CD4-positive, alpha-beta T cell treated with Interleukin-17A for 4 hours (primary cell): ENCODE measurements at places on chromosomes 16 and 17.

DNA sequence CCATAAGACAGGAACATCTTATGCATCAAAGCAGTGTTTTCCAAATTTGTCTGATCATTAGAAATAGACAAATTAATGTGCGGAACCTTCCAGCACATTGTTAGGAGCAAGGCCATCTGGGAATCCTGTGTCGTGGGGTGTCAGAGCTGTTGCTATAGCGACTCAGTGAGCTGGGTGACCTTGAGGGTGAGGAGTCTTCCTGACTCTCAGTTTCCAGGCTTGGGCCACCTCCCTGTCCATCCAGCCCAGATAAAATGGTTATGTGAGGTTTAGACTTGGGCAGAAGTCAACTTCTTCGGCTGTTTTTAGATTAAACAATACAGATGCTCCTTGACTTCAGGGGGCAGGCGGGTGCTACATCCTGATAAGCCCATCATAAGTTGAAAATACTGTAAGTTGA, 20.6 kb downstream of the MT1X start:
- DNase-seq, result no peak

DNA sequence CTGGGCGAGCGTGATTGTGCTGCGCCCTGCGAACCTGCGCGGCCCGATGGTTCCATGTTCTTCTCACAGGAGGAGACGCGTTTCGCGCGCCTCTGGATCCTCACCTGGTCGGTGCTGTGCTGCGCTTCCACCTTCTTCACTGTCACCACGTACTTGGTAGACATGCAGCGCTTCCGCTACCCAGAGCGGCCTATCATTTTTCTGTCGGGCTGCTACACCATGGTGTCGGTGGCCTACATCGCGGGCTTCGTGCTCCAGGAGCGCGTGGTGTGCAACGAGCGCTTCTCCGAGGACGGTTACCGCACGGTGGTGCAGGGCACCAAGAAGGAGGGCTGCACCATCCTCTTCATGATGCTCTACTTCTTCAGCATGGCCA, 1.0 kb downstream of the FZD2 start:
- no peak for DNase-seq

DNA sequence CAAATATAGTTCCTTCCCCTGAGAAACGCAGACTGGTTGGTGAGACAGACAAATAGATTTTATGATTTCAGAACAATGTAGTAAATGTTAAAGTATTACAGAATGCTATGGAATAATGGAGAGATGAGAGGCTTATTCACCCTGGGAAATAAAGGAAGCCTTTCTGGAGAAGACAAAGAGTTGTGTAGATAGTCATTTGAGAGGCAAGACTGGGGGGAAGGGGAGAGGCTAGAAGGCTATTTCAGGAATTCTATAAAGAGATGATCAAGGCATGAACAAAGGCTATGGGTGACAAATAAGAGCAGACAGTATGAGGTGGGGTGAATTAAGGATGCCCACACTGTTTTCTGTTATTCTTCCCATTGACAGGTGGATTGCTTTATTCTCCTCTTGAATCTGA, 211.4 kb downstream of the GRIN2A start:
- no peak for DNase-seq

GRCh38 chr16:28053461-28053860, 10.1 kb downstream of the GSG1L start:
- DNase-seq, result no peak

GRCh38 chr17:50145532-50146229, 4.8 kb downstream of the PPP1R9B start:
- DNase-seq, result no peak

GRCh38 chr16:59108374-59108773, 374.3 kb upstream of the GOT2 start:
- DNase-seq, result no peak

GRCh38 chr17:4735876-4736651, 3.6 kb upstream of the ZMYND15 start:
- DNase-seq, result no peak

GRCh38 chr17:8847891-8848290, 19.6 kb downstream of the PIK3R6 start:
- DNase-seq, result no peak

DNA sequence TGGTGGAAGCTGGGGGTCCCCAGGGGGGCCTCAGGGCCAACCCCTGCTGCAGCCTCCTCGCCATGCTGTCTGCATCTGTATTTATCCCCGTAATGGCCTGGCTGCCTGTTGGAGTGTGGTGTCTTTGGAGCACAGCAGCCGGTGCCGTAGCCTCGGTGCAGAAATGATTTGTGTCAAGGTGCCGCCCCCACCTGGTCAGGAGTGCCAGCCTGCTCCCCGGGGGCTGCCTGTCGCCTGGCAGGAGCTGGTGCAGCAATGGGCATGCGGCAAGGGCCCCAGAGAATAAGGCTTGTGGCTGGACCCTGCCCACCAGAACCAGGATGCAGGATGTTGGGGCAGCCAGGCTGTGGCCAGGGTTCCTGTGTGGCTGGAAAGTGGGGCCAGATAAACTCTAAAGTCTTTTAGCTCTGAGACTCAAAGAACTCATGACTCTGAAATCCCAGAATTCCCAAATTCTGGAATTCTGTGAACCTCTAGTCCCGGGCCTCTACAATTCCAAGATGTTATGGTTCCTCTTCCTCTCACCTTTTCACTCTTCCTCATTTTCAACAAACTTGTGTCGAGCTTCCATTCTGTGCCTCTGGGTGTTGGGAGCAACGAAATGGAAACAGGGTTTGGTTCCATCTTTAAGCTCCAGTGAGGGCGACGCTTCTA, 5.9 kb downstream of the CPNE2 start:
- no peak for DNase-seq

DNA sequence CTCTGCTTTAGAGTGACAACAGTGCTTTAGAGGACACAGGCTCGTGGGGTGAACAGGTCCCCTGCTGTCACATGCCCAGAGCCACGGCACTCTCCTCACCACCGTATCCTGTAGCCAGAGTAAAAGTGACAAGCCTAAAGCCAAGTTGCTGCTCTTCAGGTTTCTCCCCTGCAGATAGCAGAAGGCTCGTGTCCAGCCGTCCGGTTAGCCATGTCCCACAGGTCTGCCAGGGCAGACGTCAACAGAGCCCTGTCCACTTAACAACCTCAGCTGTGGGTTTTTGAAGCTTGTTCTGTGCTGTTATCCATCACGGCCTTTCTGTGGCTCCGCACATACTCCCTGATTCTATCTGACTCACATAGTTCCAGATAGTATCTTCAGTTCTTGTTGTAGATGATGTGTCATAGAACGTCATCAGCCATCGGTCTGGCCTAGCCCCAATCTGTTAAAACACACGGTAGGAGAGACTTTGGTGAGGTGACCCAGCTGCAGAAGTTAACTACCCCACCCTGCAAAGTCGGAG, 100.7 kb downstream of the SOCS1 start:
- DNase-seq, result no peak

GRCh38 chr17:39676198-39676819, 8.1 kb downstream of the PNMT start:
- peak; percentile 62 for DNase-seq

GRCh38 chr17:5866978-5867377, 203.2 kb upstream of the WSCD1 start:
- DNase-seq, result no peak

- DNase-seq, result no peak
These were observed 36.5 kb downstream of the TBCD start for GRCh38 chr17:82788206-82789001.

GRCh38 chr17:50051082-50051576, 4.8 kb upstream of the ITGA3 start:
- peak; percentile 70 for DNase-seq

- no peak for DNase-seq
These were observed 65.6 kb downstream of the TOM1L2 start for GRCh38 chr17:17906418-17907215.

GRCh38 chr16:53018834-53019416, 33.8 kb downstream of the CHD9NB start:
- no peak for DNase-seq

DNA sequence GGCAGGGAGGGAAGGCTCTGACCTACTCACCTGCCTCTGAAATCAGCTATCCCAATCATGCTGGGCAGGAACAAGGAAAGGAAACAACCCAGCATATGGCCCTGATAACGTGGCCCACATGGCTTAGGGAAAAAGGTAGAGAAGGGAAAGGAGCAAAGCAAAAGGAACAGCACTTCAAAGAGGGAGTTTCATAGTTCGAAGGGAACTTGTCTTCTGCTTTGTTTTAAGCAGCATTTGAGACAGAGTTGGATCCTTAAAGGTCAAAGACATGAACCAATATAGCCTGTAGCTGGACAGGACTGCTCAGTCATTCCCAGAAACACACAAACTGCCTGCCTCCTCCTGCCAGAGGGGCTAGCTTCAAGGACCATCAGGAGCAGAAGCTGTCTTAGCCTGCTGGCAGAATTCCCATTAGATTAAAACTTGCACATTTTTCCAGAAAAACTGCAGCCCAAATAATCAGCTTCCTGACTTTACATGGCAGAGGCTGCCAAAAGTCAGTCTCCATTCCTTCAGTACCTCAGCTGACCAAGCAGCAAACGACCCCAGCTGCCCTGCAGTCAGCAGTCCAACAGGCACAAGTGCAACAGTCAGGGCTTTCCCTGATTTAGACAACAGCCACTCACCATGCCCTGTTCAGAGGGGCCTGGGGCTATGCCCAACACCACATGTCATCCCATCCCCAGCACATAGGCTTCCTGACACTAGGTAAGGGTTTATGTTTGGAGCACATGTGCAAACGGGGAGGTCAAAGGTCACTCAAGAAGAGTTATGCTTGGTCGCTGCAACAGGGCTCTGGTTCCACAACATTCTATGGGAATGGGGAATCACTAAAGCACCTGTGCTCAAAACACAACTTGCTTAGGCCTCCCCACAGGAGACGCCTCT, 32.5 kb downstream of the RANBP10 start:
- DNase-seq, result no peak

- DNase-seq, result no peak
These were observed 6.2 kb downstream of the NAT9 start for GRCh38 chr17:74769856-74770497.

- no peak for DNase-seq
These were observed 3.0 kb upstream of the CCR7 start for GRCh38 chr17:40568074-40568836.

- no peak for DNase-seq
These were observed at the start of gene TRIM47 for GRCh38 chr17:75878174-75878998. TRIM47 (minus strand) TSS chr17:75878581; CDS start chr17:75878548, 33 bp downstream.

DNA sequence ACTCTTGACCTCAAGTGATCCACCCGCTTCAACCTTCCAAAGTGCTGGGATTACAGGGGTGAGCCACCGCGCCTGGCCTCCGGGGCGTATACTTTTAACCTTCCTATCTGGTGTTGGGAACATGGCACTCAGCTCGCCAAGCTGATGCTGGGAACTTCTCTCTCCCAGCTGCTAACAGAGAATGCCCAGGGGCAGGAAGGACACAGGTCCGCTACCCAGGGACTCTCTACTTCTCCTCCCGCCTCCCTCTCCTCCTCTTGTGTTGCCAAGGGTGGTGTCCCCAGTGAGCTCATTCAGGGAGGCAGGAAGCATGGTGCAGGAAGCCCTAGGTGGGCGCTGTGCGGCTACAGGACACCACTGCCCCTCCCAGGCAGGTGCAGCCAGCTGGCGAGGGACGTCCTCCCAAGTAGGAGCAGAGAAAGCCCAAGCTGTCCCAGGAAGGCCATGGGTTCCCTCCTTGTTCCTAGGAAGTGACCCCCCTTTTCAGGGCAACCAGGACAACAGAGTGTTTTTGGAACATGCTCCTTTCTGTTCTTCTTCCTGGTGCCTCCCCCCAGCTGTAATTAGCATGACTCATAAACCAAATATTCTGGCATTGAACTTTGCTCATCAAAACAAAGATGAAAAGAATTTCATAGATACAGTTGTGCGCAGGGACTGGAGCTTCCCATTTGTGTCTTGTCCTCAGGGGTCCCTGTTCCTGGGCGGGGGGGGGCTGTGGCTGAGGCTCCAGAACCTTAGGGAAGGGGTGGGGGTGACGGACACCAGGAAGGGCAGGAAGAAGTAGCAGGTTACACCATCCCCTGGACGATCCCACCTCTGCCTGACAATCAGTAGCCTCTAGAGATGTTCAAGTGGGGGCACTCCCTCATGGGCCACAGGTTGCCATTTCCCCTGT, 2.7 kb downstream of the C1QTNF1 start:
- DNase-seq, result no peak

DNA sequence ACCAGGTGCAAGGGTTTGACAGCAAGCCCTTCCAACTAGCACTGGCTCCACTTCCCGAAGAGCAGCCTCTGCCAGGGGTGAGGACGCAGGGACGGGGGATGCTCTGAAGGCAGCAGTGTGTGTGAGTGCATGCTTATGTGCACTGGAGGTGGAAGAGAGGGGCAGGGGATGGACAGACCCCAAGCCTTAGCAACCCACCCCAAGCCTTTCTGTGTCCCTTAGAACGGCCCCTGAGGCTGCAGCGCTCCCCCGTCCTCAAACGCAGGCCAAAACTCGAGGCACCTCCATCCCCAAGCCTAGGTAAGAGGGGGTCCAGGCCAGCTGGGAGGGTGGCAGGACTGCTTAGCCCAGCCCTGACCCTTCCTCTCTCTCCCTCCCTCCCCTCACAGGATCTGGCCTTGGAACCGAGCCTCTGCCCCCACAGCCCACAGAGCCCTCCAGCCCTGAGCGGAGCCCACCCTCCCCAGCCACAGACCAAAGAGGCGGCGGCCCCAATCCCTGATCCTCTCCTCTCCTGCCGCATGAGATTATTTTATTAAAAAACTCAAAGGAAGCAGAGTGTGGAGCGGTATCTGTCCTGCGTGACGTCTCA, 2.9 kb downstream of the ACD start:
- no peak for DNase-seq

GRCh38 chr16:68961778-68962402, 118.6 kb downstream of the TANGO6 start:
- no peak for DNase-seq

DNA sequence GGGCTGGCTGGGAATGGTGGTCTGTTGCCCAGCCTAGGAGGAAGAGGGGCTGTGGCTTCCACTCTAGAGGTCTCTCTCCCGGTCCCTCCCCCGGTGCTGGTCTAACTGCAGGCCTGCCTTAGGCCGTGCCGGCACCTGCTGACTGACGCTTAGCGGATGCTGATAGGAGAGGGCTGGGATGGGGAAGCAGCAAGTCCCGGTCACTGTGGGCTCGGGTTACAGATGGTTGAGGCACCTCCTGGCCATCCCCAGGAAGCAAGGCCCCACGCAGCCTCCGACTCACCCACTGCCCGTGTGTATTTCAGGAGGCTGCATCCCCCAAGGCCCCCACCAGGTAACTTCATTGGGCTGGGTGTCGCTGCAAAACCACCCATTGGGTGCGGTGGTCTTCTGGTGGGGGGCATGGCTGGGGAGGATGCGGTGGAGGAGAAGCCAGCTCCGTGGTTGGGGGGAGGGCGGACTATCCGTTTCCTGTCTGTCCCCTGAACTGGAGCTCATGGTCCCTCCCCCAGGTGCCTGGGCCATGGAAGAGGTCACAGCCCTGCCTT, 278.9 kb downstream of the SEC14L1 start:
- peak; percentile 64 for DNase-seq
